ENCODE measurements at places on chromosomes 16 and 17.

DNA sequence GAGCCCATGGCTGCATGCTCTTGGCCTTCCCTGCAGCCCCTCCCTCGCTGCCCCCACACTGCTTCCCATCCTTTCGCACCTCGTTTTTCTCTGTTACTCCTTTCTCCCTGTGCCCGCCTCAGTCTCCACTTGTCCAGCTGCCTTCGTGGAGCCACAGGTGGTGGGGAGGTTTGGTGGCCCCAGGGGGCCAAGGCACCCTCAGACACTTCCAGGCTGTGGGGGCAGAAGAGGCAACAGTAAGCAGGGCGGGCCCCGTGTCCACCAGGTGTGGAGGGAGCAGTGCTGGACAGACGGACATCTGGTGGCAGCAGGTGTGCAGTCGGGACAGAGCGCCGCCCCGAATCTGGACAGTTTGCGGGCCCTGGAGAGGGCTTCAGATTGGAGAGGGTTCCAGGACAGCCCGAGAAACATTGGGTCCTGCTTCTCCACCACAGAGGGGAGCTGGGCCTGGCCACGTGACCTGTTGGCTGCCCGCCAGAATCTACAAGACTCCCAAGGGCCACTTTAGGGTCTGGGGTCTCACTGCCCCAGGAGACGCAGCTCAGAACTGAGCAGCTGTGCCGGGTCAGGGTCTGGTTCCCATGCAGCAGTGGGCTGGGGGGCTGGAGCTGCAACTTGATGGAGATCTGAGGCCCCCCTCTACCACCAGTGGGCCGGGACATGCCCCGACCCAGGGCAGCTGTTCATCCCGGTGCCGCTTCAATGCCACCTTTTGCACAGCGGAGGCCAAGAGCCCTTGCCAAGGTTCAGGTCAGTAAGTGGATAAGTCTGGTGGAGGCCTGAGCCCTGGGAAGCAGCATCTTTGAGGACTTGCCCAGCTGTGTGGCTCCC lies 22.8 kb downstream of the BAHCC1 start:
- DNase-seq, result no peak

GRCh38 chr16:70574595-70575271 lies 51.1 kb downstream of the SF3B3 start:
- no peak for DNase-seq

DNA sequence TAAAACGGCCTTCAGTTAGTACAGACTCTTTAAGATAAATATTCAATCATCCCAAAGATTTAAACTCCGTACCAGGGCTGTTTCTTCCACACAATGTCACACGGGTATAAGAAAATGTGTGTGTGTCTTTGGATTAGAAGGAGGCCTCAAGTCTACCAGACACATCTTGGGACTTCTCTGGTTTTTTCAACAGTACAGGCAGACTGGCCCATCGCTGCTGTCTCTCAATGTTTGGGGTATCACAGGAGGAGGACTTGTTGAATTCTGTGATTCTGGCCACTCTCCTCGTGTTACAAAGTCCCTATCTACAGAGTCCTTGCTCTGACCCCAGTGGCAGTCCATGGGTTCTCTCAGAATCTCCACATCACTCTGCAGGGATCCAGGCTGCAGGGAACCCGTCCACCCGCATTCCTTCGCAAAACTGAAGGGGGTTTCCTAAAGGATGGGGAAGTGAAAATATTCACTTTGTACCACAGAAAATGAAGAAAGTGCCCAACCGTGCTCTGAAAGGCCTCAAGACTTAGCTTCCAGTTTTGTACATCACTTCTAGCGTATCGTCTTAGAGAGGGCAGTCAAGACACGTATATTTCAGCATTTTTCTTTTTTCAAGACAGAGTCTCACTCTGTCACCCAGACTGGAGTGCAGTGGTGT lies 373.2 kb downstream of the NPIPA8 start:
- no peak for DNase-seq

- no peak for DNase-seq
Measured at GRCh38 chr16:85774136-85774535, 23.2 kb upstream of the C16orf74 start.

DNA sequence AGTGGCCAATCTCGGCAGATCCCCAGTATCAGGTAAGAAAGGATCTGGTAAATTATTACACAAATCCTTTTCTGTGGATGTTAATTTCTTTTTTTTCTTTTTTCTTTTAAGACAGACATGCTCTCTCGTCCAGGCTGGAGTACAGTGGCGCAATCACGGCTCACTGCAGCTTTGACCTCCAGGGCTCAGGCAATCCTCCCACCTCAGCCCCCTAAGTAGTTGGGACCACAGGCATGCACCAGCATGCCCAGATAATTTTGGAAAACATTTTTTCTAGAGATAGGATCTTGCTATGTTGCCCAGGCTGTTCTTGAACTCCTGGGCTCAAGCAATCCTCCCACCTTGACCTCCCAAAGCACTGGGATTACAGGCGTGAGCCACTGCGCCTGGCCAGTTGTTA lies 54.0 kb downstream of the GAS7 start:
- DNase-seq, result no peak

DNA sequence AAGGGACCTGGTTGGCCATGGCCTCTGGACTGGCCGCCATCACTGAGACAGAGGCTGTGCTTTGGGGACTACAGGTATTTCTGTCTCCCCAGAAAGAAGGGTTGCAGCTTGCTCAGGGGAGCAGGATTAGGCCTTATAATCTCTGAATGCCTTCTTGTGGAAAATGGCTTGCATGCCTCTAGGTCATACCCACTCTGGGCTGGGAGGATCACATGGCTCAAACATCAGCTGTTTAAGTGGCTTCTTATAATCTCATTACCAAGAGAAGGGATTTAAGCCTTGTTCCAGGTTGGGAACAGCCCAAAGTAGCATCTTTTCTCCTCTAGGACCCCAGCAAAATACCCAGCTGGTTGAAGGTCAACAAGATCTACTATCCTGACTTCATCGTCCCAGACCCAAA lies 19.1 kb downstream of the LIG3 start:
- DNase-seq, result no peak

DNA sequence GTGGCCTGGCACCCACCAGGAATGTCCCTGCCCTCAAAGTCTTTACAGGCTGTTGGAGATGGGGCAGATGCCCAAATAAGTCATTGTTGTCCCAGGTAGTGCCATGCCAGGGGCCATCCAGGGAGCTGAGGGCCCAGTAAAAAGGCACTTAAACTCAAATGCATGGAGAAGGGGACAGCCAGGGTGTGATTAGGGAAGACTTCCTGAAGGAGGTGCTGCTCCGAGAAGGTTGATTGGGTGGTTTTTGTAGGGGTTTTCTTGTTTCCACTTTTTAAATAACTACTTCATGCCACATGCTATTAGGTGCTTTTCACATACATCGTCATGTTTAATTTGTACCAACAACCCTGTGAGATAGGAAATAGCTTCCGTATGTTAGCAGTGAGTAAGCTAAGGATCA lies 66.9 kb downstream of the RAI1 start:
- DNase-seq, result no peak

DNA sequence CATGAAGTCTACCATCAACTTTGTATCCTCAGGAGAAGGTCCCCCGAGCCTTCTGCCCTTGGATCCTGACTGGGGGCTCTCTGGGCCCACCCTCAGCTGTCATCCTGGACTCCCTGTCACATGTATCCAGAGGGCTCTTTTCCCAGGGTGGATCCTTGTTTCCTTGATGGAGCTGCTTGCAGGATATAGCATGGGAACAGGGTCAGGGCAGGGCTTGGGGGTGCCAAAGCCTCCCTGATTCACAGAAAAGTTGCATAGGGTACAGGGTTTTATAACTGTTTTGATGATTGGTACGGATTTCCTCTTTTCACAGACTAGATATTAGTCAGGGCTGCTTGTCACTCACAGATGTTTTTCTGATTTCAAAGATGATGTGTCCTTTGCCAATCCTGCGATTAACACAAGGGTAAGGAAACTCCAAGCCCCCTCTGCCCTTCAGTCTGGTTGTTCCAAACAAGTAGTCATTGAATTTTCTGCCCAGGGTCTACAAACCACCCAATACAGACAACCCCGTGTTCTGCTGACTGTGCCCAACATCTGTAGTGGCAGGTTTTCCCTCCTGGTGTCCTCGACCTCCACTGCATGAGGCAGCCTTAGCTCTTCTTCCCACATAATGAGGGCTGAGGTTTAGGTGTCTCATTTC lies 20.6 kb upstream of the SLC35G3 start:
- DNase-seq, result peak; percentile 39

DNA sequence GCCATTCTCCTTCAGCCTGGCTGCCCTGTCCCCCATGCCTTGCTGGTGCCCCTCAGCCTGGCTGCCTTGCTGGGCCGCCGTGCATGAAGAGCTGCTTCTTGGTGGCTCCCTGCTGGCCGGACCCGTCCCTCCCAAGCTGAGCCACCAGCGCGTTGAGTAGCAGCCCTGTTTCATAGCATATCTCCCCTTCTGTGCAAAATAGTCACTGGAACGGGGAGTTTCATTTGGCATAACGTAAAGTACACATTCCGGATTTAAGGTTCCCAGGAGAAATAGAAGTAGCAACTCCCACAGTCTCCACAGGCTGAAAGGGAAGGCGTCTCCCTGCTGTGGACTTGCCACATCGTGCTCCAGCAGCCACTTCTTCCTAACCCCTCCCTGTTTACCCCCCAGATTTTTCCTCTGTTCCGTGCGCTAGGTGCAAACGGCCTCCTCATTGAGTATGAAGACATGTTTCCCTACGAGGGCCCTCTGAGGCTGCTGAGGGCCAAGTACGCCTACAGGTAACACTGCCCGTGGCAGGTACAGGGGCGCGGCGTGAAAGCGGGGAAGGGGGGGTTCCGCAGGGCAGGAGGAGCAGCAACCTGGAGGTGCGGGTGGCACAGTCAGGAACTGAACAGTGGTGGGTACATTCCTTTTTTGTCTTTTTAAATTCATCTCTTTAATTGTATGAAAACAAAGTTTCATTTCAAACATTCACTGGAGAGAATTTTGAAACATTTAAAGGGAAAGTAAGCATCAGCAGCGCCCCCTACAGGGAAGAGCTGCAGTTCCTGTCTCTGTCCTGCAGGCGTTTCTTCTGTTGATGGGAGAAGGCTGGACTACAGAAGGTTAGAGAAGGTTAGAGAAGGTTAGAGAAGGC lies 5.8 kb upstream of the OGFOD3 start:
- peak; percentile 56 for DNase-seq

- no peak for DNase-seq
Measured at GRCh38 chr16:89732918-89733242, 11.5 kb downstream of the ZNF276 start.

DNA sequence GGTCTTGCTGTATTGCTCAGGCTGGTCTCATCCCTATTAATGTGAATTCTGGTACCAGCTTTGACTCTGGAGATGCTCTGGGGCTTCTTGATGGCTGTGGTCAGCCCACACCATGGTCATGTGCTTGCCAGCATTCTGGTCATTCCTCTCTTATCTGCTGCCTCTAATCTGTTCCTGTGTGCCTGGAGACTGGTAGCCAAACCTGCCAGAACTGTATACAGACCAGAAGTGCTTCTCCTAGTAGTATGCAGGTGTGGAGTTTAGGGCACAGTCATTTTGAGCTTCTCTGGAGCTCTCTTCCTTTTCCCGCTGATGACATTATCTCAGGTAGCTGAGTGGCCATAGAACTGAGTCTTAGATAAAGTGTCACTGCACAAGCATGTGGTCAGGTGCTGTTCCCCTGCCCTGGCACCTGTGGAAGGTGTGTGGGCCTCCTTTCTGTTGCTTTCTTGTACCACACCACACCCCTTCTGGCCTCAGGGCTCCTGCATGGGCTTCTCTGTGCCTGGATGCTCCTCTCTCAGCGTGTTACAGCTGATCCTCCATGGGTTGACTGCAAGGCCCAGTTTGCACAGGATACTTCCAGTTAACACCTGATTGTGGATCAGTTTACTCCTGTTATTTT lies 162.7 kb downstream of the SPECC1 start:
- DNase-seq, result no peak

DNA sequence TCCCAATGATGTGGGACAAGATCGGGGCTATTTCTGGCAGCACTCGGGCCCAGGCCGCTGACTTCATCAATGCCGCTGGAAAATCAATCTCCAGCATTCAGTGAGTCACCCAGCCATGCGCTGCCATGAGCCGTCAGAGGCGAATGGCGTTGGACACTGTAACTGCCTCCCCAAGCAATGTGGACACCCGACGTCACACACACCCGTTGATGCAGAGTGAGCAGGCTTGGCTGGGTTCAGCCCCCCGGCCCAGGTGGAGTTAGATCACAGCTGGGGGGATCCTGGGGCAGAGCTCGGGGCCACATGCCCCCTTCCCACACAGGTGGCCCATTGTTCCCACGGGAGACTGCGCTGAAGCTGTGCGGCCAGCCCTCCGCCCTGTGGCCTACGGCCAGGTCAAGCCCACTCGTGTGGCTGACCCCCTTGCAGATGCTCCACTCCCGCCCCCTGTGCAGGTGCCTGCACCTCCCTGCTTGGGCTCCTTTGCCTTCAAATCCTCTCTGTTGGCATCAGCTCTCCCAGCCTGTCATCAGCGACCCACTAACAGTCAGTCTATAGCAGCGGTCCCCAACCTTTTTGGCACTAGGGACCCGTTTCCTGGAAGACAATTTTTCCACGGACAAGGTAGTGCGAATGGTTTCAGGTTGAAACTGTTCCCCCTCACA lies 89.9 kb downstream of the TBC1D16 start:
- no peak for DNase-seq

GRCh38 chr17:80353718-80354275 lies 61.2 kb upstream of the ENDOV start:
- no peak for DNase-seq

- no peak for DNase-seq
Measured at GRCh38 chr16:86059253-86060171, 160.6 kb downstream of the IRF8 start.

GRCh38 chr17:70780031-70780430 lies 610.7 kb downstream of the KCNJ2 start:
- no peak for DNase-seq

DNA sequence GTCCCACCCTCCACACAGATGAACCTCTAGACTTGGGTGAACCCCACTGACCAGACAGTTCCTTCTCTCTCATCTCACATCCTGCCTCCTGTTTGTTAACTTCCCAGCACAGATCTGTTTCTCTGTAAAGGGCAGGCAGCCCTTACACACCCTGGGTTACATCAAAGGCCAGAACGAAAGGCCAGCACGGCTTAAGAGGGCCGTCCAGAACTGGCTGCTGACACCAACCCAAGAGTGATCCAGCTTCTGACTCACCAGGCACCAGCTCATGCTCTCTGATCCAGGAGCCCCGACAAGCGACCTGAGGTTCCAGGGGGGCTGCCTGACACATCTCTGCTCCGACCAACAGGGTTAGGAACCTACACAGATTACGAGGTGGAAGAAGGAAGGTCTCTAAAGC lies 86.9 kb downstream of the MRM3 start:
- no peak for DNase-seq

DNA sequence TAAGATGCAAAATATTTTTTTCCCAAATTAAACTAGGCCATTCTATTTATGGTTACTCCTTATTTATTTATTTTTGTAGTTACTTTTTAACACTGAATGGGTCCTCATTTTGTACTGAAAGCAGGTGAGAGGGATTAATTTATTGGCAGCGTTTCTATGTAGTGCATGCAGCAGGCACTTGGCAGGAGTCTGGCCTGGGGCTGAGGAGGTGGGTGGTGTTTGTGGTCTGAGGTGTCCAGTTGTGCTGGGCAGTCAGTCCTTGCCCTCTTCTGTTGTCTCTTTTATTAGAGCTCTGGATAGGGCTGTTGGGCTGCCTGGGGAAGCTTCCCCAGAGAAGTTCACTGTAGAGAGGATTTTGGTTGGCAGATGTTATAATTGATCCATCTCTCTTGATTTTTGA lies 12.7 kb downstream of the SEC14L1 start:
- DNase-seq, result no peak

- no peak for DNase-seq
Measured at GRCh38 chr17:77530591-77530990, 389.8 kb downstream of the SEC14L1 start.

Measured in activated CD4-positive, alpha-beta T cell treated with anti-CD3 and anti-CD28 coated beads for 4 hours (primary cell).